ENCODE measurements at places on chromosomes 1 and 21.
A peak's percentile ranks its signal among the peaks of the same experiment; 100 is the strongest.

DNA sequence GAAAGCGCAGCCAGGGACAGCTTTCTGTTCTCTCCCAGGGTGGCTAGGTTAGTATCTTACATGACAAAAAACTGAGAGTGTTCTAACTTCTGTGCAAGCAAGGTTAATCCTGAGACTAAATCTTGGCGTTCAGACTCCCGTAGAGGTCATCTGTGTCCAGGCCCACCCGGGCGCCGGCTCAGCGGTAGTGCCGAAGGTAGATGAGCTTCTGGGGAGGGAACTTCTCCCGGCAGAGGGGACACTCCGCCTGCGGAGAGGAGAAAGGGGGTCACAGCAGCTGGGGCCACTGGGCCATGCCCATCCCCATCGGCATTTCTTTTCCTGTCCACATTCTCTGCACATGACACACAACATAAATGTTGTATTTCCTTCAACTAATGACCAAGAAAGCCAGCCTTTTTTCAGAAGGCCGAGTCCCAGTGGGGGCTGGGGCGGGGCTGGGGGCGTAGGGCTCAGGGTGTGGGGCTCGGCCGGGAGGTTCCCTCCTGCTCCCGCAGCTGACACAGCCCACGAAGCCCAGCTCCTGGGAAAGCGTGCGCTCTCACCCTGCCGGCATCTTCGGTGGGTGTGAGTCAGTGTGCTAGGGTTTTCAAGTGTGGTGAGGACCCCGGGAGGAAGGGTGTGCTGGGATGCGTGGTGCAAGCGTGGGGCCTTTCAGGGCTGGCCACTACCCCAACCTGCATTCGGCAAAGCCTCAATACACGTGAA lies 6.6 kb downstream of the PEX10 start:
- ATAC-seq = no peak

DNA sequence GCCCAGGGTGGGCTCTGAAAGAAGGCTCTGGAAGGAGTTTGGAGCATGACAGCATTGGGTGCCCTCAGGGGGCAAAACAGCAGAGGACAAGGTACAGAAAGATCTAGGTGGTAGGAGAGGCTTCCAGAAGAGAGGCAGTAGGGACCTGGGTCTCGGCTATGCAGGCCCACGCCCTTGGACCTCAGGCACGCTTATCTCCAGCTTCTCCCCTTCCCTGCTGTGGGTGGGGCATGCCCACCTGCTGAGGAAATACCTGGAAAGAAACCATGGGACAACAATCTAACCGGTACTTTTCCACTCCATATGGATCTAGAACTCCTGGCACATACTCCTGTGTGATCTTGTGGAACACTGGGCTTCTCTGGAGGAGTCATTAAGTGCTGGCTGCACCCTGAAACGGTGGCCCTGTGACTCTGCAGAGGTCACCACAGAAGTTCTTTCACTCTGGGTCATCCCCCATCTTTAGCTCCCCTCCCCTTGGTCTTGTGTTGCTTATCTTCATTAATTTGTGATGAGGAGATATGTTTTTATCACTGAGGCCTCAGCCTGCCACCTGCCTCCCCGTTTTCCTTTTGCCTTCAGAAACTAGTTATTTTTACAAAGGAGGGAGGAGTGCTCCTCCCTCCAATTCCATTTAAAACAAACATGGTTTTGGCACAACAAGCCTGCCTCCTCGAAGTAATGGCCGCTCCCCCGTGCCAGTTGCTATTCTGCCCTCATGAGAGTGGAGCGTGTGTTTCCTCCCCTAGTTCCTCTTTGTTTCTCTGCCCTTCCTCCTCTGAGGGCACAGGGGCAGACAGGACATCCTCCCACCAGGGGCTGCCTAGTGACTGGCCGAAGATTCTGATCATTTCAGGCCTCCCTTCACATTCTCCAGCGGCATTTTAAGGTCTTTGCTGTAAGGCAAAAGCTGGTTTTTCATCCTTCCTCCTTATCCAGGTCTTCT lies 78.0 kb upstream of the ATP5PO start:
- peak; percentile 91 for ATAC-seq

DNA sequence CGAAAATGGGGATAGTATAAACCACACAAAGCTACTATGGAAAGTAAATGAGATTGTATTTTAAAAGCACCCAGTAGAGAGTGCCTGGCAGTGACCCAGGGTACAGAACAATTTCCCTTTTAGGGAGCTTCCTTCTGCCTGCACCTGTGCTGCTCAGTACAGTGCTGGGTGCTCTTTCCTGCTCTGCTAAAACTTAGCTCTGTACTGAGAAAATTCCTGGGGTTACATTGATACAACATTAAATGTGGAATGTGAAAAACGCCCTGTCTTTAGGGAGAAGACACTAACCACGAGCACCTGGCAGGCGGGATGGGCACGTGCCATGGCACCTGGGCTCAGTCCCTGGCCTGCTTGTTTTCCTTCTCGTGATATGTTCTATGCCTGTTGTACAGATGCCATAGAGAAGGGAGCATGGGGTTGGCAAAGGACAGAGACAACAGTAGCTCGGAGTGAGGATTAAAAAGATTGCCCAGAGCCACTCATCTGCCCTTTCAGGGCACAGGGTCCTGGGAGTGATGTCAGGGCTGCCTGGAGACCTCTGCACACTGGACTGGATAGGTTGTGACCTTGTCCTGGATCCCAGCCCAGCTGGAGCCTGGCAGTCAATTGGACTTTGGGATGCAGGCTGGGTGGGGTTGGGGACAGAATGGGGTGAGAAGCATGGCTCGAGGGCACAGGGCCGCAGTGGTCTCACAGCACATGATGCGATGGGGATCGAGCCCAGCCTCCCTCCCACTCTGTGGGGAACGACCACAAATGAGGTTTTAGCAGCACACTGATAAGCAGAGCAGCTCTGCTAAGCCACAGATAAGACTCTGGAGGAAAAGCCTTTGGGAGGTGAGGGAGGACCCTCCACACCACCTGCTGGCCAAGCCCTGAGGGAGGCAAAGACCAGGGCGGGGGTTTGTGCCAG lies 4.2 kb downstream of the SPATA46 start:
- no peak for ATAC-seq

- ATAC-seq = no peak
Observed at GRCh38 chr1:207891148-207891547, 19.8 kb downstream of the CD34 start.

DNA sequence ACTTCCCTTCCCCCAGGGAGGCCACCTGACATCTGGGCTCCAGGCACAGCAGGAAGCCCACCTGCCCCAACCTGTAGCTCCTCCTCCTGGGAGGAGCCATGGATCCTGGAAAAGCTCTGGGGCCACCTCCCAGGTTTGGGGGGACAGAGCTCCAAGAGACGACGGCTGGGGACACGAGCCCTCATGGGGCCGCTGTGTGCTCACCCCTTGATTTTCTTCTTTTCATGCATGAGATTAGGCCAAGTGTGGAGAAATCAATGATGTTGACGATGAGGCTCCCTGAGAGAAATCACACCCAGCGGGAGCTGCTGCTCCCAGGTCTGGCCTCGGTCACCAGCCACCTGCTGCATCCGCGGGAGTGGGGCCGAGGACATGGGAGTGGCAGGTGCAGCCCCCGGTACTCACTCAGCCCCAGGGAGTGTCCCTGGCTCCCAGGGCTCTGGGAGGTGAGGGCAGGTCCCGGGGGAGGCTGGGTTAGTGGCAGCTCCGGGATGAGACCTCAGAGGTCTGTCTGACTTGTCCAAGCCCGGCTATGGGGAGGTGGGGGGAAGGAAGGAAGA lies 8.7 kb downstream of the TNFRSF14 start:
- no peak for ATAC-seq

- no peak for ATAC-seq
Observed at GRCh38 chr1:75937034-75937433, 4.8 kb upstream of the ASB17 start.

Measured in stimulated activated memory B cell treated with anti-CD40 and anti-IgM and Interleukin-4, amounts not matched to agents 10 μg/mL and 1 μg/mL and 100 μg/mL, for 72 hours (primary cell).